Fibroblast of the aortic adventitia (primary cell): ENCODE measurements at places on chromosomes 3 and 15. TPM values are rescaled to one million over a fixed set of nuclear protein-coding genes. Genes with fewer than 3 reads are reported as not detected.

The ZNF660 gene
- total RNA-seq, result 2.0 and 6.9 TPM in 2 replicates

The MORC1 gene
- not detected in 2 replicates for total RNA-seq

The PROS1 gene
- total RNA-seq, result 57.1 and 109 TPM in 2 replicates

The ZDHHC19 gene
- total RNA-seq, result not detected in 2 replicates

The GOLGA6A gene
- not detected in 2 replicates for total RNA-seq

The MCF2L2 gene
- total RNA-seq, result 0.09 TPM in 1 of 2 replicates, not detected in the other

The ZNF80 gene
- total RNA-seq, result not detected in 2 replicates

The DENND6A gene
- total RNA-seq, result 21.0 and 35.2 TPM in 2 replicates

The SAMD7 gene
- not detected in 2 replicates for total RNA-seq

The GCNT3 gene
- total RNA-seq, result 0.27 and 0.65 TPM in 2 replicates

The ROBO2 gene
- under 0.01 and 1.2 TPM in 2 replicates for total RNA-seq
